ENCODE measurements at places on chromosomes 12 and 14.

DNA sequence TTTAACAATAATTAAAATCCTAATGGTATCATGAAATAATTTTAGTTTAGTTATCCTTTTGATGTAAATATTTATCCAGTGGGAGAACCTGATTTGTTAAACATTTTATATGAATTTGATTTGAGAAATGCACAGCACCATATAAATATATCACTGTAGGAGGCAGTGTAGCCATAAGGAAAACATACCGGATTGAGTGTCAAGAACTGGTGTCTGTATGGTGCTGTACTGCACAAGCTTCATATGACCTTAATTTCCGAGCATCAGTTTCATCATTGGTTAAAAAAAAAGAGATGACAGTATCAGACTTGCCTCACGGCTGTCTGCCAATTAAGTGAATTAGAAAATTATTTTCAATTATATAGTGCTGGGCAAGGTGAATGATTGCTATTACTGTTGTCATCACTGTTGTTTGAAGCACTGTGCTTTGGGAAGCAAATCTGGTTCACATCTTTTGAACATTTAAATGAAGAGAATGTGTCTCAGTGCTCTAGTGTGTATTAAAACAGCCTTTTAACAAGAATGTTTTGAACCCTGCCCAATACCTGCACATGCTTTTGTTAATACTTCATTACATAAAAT lies 72.1 kb downstream of the TMTC2 start:
- no peaks in the 10 kb centered on the region for H3K27me3 ChIP-seq
- DNase-seq: no peak
- H3K36me3 ChIP-seq: no peaks in the 10 kb centered on the region

DNA sequence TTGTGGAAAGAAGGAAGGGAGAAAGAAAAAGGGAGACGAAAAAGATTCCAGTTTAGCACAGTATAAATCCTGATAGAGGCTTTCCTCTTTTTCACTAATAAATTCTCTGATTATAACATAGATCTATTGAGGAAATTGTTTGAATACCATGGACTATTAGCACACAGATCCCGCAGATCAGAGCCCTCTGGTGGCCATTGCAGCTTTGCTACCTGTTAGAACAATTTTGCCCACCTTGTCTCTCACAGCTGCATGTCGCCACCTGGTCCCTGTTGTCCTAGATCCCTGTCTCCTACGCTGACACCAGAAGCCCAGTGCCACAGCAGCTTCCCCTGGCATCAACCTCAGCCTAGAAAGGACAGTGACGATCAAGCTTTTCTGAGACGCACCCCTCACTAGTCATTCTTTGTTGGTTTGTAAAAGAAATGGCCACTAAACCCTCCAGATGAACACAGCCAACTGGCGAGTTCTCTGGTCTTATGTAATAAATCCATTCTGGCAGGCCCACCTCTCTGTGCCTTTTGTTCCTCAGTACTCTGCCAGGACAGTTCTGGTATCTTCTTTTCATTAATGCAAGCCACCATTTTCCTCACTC lies 9.9 kb downstream of the GPHB5 start:
- no peak for DNase-seq
- H3K27me3 ChIP-seq: no peaks in the 10 kb centered on the region
- H3K27ac ChIP-seq: no peak overlapping the region

DNA sequence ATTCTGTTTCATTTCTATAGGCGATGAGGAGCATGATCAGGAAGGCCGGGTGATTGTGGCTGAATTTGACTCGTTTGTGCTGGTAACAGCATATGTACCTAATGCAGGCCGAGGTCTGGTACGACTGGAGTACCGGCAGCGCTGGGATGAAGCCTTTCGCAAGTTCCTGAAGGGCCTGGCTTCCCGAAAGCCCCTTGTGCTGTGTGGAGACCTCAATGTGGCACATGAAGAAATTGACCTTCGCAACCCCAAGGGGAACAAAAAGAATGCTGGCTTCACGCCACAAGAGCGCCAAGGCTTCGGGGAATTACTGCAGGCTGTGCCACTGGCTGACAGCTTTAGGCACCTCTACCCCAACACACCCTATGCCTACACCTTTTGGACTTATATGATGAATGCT lies 1.9 kb downstream of the APEX1 start:
- no peak for DNase-seq
- no peak overlapping the region for H3K4me3 ChIP-seq
- H3K27ac ChIP-seq: peak overlapping the region; percentile 12
- peaks cover 22% of the 10 kb centered on the region for H3K36me3 ChIP-seq

- H3K36me3 ChIP-seq: no peaks in the 10 kb centered on the region
- peak overlapping the region; percentile 99 for H3K27ac ChIP-seq
- H3K4me3 ChIP-seq: peak overlapping the region; percentile 86
- peaks cover 16% of the 10 kb centered on the region for H3K4me1 ChIP-seq
Measured at GRCh38 chr14:103384450-103385151, 614 bp upstream of the MARK3 start.

GRCh38 chr12:8701046-8701660 lies 3.4 kb downstream of the RIMKLB start:
- no peaks in the 10 kb centered on the region for H3K27me3 ChIP-seq
- H3K4me1 ChIP-seq: peaks cover 60% of the 10 kb centered on the region
- H3K4me3 ChIP-seq: no peak overlapping the region
- H3K36me3 ChIP-seq: no peaks in the 10 kb centered on the region
- H3K27ac ChIP-seq: peak overlapping the region; percentile 53
- DNase-seq: no peak

DNA sequence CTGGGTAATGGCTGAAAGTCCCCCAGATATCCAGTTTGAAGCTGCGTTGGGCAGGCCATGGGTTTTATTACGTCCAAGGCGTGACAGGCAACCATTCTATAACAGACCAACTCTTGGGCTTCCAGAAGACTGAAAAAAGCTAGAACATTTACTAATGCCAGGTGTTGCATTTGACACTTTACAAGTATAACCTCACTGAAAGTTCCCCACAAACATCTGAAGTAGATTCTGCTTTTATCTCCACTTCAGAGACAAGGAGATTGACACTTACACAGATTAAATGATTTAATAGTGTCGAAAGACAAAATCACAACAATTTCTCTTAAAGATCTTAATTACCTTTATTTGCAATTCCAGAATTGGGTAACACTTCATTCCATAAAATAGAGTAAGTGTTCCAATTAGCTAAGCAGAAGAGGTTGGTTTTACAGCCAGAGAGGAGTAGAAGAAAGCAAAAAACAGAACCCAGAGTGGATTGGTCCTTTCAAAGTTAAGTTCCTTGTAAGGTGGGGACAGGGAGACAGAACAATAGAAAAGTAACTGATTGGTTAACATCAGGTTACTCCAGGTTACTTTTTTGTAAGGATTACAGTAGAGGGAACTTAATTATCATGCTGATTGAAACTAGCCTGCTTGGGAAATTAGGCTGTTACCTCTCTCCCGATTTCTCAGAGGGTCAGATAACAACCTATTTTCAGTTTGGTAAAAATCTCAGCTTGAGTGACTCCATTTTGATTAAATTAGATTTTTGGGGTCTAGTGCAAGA lies 11.3 kb downstream of the SOCS2 start:
- H3K27ac ChIP-seq: no peak overlapping the region
- H3K4me1 ChIP-seq: no peaks in the 10 kb centered on the region
- H3K27me3 ChIP-seq: no peaks in the 10 kb centered on the region
- no peak overlapping the region for H3K4me3 ChIP-seq
- no peaks in the 10 kb centered on the region for H3K36me3 ChIP-seq

GRCh38 chr14:77979666-77980351 lies 179.9 kb downstream of the ADCK1 start:
- H3K27me3 ChIP-seq: no peaks in the 10 kb centered on the region
- H3K4me3 ChIP-seq: no peak overlapping the region
- no peak for DNase-seq
- H3K36me3 ChIP-seq: no peaks in the 10 kb centered on the region

DNA sequence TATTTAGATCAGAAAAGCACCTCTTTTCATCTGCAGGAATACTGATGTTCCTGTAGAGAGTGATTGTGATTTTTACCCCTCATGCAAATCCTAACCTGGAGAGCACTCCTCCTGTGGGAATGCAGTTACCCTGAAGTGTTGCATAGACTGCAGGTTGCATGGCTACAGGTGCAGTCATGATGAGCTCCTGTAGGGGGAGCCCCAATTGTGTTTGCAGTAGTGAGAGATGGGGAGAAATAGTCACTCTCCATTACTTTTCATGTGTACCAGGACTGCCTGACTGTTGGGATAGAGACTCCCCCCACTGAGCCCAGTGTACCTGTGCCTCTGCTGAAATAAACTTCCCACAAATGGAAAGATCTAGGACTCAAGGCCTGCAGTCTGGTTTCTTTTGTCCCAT lies 1086.5 kb downstream of the SLC6A15 start:
- DNase-seq: no peak
- H3K27me3 ChIP-seq: no peaks in the 10 kb centered on the region
- H3K27ac ChIP-seq: no peak overlapping the region
- H3K4me1 ChIP-seq: no peaks in the 10 kb centered on the region

DNA sequence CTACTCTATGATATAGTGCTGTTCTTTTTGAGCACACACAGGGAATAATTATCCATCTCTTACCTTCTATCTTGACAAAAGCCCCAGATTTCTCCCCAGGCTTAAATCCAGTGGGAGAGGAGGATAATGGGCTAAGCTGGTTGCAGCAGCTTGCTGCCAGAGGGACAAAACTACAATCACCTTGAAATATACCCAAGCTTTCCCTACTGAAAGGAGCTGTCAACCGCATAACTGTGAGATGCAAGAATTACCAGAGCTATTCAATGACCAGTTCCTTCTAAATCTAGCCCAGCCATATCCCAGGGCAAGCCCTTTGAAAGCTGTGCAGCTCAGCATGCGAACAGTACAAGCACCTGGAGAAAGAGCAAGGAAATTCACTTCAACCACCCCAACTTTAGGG lies 943 bp upstream of the MGAT4C start:
- no peak overlapping the region for H3K4me3 ChIP-seq
- H3K4me1 ChIP-seq: no peaks in the 10 kb centered on the region
- no peaks in the 10 kb centered on the region for H3K27me3 ChIP-seq
- no peak overlapping the region for H3K27ac ChIP-seq
- H3K36me3 ChIP-seq: no peaks in the 10 kb centered on the region

All from esophagus squamous epithelium (tissue), 5 donors.